Mesangial cell (primary cell): ENCODE measurements at places on chromosomes 13 and 19. TPM values are rescaled to one million over a fixed set of nuclear protein-coding genes. Genes with fewer than 3 reads are reported as not detected.

Gene NLRP9
- total RNA-seq: not detected in 2 replicates

Gene TLE6
- 0.49 and 0.51 TPM in 2 replicates for total RNA-seq

Gene C1QTNF9
- total RNA-seq: not detected in 2 replicates

Gene ZNF534
- total RNA-seq: not detected in 2 replicates

Gene RXFP2
- total RNA-seq: not detected in 2 replicates

Gene ZNF99
- total RNA-seq: not detected in 2 replicates

Gene ZNF581
- 23.1 and 60.6 TPM in 2 replicates for total RNA-seq

Gene C19orf73
- total RNA-seq: 3.7 and 6.0 TPM in 2 replicates

Gene MCEMP1
- not detected in 2 replicates for total RNA-seq

Gene LILRA1
- not detected in 2 replicates for total RNA-seq

Gene CD70
- 70.9 and 153 TPM in 2 replicates for total RNA-seq

Gene SPRED3
- 0.81 and 1.5 TPM in 2 replicates for total RNA-seq

Gene ZNF221
- total RNA-seq: 2.0 and 2.2 TPM in 2 replicates

Gene CGB2
- total RNA-seq: 3.9 TPM in 1 of 2 replicates, not detected in the other

Gene CGB7
- 3.4 and 3.6 TPM in 2 replicates for total RNA-seq

Gene OVOL3
- not detected in 2 replicates for total RNA-seq

Gene LILRA5
- not detected in 2 replicates for total RNA-seq

Gene TEX29
- not detected in 2 replicates for total RNA-seq

Gene CA11
- total RNA-seq: 11.3 TPM in 1 of 2 replicates, not detected in the other

Gene C1QTNF9B
- total RNA-seq: 0.38 TPM in 1 of 2 replicates, not detected in the other

Gene CYP2S1
- 2.9 and 4.1 TPM in 2 replicates for total RNA-seq

Gene PODNL1
- 0.49 and 25.6 TPM in 2 replicates for total RNA-seq

Gene OSCAR
- total RNA-seq: 1.5 TPM in 1 of 2 replicates, not detected in the other

Gene PSG2
- not detected in 2 replicates for total RNA-seq

Gene RBM42
- total RNA-seq: 79.6 and 99.4 TPM in 2 replicates

Gene GJA3
- 0.49 and 0.51 TPM in 2 replicates for total RNA-seq

Gene CEACAM3
- not detected in 2 replicates for total RNA-seq

Gene URAD
- total RNA-seq: not detected in 2 replicates

Gene SIGLEC10
- total RNA-seq: not detected in 2 replicates

Gene DPF1
- total RNA-seq: 0.63 and 2.9 TPM in 2 replicates

Gene ZNF813
- total RNA-seq: 1.8 and 1.9 TPM in 2 replicates

Gene ZNF536
- 0.33 and 0.38 TPM in 2 replicates for total RNA-seq

Gene PLK5
- total RNA-seq: 0.13 TPM in 1 of 2 replicates, not detected in the other

Gene IGFLR1
- 4.7 and 8.3 TPM in 2 replicates for total RNA-seq

Gene AZU1
- not detected in 2 replicates for total RNA-seq
